ENCODE measurements at places on chromosomes 3 and 15.

GRCh38 chr3:100221159-100221558, 39.6 kb upstream of the TBC1D23 start:
- DNase-seq, result no peak

DNA sequence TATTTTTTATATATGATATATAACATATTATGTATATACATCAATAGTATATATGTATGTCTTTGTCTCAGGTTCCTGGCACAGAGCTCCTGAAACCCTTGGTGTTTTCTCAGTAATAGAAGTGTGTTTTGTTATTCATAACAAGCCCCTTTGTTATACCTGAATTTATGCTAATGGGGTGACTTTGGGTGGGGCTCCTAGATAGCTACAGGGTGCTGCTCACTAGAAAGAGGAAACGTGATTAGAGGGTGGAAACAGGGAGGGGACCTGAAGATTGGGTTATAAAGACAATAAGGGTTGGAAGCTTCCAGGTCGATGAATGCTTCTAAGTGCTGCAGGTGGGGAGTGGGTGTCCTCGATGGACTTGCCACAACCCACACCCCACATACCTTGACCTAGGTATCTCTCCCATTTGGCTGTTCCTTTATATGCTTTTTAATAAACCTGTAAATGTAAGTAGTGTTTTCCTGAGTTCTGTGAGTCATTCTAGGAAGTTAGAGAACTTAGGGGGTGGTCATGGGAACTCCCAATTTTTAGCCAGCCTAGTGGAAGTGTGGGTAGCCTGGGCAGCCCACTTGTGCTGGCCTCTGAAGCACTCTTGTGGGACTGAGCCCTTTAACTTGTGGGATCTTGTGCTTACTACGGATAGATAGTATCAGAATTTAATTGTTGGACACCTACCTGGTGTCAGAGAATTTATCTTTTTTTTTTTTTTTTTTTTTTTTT, 36.9 kb upstream of the C15orf39 start:
- no peak for DNase-seq

GRCh38 chr3:106635271-106635670, 742.0 kb upstream of the CCDC54 start:
- no peak for DNase-seq

DNA sequence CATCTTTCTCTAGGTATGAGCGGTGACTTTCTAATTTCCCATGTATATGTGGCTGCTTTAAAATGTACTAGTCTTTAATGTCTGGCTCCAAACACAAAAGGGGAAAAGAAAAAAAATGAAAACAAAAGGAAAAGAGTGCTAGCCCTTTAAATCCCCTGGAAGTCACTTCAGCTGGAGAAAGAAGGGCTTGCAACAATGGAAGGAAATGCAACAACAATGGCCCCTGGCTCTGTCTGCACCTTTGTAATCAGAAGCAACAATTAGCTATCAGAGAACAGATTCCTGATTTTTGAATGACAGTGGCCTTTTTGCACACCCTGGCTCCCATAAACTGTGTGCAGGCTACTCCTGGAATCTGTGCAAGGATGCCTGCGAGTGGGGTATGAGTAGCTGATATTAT, 591.2 kb downstream of the FHIT start:
- DNase-seq, result no peak

DNA sequence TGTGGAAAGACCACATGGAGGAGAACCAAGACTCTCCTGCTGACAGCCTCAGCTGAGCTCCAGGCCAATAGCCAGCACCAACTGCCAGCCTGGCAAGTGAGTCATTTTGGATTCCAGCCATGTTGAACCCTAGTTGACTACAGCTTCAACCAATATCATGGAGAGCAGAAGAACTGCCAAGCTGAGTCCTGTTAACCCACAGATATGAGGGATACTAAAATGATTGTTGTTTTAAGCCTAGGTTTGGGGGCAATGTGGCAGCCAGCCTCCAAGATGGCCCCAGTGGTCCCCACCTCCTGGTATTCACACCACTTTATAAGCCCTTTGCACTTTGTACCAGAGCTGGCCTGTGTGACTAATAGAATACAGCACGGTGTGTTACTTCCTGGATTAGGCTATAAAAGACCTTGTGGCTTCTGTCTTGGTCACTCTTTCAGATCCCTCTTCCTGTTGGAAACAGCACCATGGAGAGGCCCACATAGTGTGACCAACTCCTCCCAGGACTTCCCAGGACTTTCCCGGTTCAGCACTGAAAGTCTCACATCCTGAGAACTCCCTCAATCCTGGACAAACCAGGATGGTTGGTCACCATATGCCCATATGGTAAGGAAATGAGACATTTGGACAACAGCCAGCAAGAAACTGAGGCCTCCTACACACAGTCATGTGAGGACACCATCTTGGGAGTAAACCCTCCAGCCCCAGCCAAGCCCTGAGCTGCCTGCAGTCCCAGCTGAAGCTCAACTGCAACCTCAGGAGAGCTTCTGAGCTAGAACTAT, 32.4 kb upstream of the CDV3 start:
- no peak for DNase-seq

DNA sequence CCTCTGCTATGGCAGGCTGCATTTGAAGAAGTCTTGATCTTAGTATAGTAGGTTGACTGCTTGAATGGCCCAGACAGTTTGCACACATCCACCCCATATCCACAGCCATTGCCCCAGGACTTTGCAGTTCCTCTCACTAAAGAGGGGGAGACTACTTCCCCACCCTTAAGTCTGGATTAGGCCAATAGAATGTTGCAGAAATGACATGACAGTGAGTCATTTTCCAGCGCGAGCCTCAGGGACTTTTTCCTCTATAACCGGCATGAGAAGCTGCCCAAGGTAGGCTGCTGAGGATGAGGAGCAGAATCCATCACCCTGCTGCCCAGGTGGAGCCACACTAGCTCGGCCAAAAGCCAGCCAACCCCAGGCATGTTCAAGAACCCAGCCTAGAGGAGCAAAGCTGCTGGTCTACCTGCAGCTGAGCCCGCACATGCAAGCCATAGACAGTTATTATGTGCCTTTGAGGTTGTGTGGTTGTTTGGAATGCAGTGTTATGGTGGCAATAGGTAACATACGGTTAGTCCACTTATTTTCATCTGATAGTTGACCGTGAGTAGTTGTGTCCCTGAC, 113.9 kb downstream of the TLE3 start:
- DNase-seq, result no peak

DNA sequence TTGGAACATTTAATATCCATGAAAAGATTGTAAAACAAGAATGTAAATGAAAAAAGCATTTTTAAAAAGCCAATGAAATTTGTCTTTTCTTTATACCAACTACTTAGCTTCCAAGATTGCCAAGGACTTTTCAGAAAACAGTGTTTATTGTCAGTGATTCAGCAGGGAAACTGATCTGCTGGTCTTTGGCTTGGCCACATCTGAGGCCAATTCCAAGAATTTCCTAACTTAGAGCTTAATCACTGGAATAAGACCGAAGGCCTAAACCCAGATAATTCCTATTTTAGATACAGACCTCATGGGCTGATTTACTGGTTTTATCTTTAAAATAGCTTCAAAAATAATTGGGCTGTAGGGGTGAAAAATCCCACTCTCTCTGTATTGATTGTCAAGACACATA, 260.5 kb upstream of the RORA start:
- DNase-seq, result no peak

- DNase-seq, result no peak
Observed at GRCh38 chr3:111112913-111113312, 41.3 kb downstream of the NECTIN3 start.

- no peak for DNase-seq
Observed at GRCh38 chr15:69217381-69217780, 56.9 kb downstream of the GLCE start.

DNA sequence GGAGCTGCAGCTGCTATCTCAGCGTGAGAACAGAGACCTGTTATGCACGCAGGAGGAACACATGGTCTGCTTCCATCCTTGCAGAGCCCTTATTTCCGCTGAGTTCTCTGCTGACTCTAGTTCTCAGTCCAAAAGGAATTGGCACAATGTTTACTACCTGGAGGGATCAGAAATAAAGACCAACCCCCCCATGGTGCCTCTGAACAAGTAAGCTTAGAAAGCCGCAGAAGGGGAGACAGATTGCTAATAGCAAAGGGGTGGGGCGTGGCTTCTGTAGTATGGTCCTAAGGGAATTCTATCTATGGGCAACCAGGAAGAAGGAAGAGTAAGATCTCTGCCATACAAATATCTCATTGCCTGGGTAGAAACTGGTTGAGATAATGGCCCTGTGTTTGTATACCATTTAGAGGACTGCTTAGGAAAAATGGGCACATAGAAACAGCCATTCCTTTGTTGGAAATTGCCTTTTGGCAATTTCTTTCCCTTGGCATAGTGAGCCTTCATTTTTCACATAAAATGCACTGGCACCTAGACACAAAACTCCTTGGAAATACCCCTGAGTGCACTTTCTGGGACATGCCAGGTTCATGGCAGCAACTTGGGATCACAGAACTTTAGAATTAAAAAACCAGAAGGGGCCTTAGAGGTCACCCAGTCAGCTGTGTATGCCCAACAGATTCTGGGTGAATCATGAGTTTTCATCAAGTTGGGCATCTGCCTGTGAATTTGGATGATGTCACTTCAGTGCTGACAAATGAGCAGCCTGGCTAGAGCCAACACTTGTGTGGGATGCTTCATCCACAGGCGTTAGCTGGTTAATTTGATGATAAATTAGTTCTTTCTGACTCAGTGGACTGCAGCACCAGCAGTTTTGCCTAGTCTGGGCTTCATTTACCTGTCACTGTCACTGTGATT, 57.4 kb upstream of the STXBP5L start:
- DNase-seq, result no peak

- no peak for DNase-seq
Observed at GRCh38 chr3:89697321-89697916, 590.0 kb downstream of the EPHA3 start.

DNA sequence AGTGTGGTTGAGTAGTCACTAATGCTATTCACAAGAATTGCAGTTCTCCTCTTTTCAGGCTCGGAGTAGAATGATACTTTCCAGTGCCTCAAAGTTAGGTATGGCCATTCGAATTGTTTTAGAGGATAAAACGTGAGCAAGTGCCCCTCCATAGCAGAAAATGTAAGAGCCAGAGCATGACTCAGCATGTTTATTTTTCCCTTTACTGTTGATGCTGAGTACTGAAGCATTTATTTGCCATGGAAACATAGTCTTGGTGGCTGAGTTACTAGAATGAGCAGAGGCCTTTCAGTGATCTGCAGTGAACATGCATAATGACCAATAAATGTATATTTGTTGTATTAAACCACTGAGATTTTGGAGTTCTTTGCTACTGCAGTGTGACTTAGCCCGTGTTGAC, 540.6 kb downstream of the NLGN1 start:
- DNase-seq, result no peak

GRCh38 chr15:47736143-47736786, 19.0 kb downstream of the SEMA6D start:
- no peak for DNase-seq
